Panc1 (cell line): ENCODE measurements at places on chromosomes 5 and 9.

DNA sequence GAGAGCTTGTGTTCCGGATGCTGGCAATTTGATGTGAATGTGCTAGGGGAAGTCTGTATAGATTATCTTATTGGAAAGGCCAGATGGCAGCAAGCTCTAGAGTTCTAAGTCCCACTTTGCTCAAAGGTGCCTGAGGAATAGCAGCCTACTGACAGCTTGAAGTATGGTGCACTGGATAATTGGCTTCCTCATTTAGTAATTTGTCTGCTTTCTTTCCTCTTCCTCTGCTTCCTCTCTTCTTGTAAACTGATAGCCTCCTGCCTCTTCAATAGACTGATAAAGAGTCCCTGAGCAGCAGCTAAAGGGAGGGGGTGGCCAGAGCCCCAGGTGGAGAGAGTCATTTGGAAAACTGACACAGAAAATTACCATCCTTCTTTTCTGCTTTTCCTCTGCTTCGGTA, 177.3 kb downstream of the FGF1 start:
- DNase-seq = no peak

GRCh38 chr5:39235648-39236047, 16.3 kb upstream of the FYB1 start:
- no peak for DNase-seq

DNA sequence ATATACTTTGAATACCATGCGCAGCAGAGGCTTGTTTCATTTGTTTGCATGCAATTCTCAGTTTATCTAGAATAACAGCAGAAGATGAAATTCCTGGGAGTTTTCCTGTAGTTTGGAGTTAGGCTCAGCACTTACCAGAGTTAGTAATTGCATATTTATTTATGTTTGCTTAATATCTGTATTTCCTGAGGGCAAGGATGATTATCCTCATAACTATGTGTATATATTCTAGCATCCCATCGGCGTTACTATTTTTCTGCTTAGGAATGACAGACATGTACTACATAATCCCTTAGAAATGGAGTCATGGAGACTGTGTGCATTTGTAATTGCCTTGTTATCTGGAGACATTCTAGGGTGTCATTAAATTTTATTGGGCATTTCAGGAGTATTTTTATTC, 1184.8 kb downstream of the DTWD2 start:
- DNase-seq = no peak

- DNase-seq = no peak
These were observed 1774.7 kb upstream of the ACO1 start for GRCh38 chr9:30609713-30610112.

- no peak for DNase-seq
These were observed 4.3 kb upstream of the RMND5B start for GRCh38 chr5:178126556-178126955.

- no peak for DNase-seq
These were observed 40.6 kb downstream of the WWC1 start for GRCh38 chr5:168332042-168332441.

- DNase-seq = peak; percentile 48
These were observed 4.0 kb upstream of the NIPSNAP3A start for GRCh38 chr9:104743376-104743985.

GRCh38 chr5:75023368-75024159, 28.8 kb downstream of the GCNT4 start:
- no peak for DNase-seq

GRCh38 chr9:93815135-93815534, 140.0 kb downstream of the BARX1 start:
- no peak for DNase-seq

DNA sequence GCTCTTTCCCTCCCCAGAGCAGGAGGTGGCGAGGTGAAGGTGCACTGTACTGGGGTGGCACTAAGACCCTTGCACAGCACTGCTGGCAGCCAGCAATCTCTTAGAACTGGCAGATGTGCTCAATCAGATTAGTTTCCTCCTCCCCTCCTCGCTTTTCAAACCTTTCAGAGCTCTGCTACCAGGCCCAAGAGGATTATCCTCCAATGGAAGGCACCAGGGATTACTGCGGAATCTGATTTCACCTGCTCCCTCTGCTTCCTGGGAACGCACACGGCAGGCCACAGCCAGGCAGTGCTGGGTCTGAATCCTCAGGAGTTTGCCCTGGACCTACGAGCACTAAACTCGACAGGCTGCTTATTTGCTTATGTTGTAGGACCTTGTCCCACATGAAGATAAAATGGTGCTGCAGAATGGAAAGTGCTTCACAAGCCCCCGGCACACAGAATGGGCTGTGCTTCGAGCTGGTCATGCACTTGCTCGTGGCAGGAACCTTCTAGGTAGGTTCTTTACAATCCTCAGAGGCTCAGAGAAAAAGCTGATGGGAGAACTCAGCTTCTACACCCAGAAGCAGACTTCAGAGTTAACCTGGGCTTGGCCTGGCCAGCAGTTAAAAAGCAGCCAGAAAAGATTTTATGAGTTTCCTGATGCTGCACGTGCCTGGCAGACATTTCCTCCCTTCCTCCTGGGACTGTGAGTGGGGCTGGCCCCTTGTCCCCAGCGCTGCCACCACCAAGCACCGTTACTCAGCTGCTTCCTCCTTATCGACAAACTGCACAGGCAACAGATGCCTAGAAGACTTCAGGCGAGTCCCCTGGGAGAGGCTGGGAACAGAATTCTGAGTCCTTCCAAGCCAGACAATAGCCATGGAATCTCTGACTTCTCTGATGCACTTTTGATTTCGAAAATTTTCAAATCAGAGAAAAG, 33.1 kb downstream of the FABP6 start:
- no peak for DNase-seq

DNA sequence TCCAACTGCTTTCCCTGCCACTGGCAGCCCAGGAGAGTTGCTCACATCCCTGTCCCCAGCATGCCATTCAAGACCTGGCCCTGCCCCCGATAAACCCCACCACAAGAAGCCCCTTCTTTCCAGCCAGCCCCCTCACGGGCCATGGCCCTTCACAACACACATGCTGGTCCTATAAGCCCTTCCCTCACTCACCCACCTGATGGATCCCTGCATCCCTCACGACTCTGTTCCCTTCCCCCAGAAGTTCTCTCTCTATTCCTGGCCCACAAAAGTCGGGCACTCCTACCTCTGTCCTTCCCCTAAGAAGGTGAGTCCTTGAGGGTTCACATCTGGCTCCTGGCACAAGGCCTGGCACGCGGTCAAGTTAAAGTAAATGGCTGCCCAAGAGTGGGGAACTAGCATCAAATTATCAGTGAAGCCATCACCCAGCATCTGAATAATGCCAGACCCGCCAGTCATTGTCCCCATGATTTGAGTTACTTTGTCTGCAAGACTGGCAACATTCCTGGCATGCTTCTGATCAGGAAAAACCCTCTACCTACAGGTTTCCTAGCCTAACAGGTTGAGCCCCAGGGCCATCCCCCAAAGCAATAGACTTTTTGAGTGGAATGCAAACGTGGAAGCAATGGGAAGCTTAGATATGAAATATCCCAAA, 65.9 kb downstream of the CRB2 start:
- DNase-seq = no peak

DNA sequence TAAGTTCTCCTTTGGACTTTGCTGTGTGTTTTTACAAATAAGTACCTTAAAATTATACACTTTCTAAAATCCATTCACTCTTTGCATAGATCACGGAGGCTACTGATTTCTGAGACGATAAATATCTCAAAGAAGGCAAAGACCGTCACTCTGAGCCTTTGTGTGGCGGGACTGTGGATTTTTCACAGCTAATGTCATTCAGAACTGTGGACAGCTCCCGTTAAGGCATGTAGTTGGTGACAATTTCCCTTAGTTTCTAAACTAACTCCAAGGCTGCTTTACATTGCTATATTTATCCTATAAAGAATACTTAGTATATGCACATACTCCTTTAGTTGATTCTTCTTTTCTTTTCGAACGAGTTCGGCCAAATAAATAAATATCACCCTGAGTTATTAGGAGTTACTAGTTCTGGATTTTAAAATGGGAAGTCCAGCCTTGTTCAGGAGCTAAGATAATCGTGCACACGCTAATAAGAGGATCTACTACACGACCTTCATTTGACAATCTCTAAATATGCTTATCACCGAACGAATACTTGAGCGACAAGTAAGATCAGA, 1.8 kb downstream of the HCN1 start:
- DNase-seq = no peak

DNA sequence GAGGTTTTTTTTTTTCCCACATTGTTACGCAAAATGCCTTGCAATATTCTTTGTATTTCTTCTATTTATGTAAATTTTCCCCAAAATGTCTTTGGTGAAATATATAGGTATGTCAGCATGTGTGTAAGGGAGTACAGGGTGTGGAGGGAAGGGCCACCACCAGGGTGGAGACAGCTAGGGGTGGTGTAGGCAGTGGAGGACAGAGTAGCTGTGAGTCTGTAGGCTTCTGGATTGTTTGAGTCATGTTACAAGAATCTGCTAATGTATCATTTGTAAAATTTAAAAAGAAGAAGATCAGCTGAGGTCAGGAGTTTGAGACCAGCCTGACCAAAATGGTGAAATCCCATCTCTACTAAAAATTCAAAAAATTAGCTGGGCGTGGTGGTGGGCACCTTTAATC, 175.5 kb downstream of the NXNL2 start:
- DNase-seq = no peak

GRCh38 chr9:135990468-135991429, 29.6 kb upstream of the UBAC1 start:
- DNase-seq = no peak

- no peak for DNase-seq
These were observed 68.8 kb downstream of the TLR4 start for GRCh38 chr9:117772960-117773359.

DNA sequence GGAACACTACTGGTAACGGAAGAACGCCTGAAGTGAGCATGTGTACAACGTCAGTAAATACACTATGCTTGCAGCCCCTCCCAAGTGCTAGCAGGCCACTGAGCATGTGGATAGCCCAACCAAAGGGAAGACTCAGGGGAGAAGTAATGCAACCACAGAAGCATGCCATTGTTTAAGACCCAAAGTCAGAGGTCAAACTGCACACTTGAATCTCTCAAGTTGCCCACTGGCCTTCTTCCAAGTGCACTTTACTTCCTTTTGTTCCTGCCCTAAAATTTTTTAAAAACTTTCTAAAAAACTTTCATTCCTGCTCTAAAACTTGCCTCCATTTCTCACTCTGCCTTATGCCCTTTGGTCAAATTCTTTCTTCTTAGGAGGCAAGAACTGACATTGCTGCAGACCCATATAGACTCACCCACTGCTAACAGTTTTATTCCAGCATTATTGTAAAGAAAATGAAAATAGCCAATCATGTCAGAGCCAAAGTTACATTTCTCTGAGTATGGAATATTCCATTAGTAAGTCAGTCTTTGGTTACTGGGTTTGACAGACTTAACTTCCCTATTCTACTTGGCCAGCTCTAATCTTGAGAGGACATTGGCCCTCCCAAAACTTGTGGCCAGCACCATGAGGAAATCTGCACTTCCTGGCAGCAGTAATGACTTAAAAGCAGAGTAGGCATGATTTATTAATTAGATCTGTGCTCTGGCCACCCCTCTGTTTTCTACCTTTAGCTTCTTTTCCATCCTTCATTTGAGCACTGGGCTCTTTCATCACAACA, 76.9 kb downstream of the TSSK1B start:
- DNase-seq = no peak

DNA sequence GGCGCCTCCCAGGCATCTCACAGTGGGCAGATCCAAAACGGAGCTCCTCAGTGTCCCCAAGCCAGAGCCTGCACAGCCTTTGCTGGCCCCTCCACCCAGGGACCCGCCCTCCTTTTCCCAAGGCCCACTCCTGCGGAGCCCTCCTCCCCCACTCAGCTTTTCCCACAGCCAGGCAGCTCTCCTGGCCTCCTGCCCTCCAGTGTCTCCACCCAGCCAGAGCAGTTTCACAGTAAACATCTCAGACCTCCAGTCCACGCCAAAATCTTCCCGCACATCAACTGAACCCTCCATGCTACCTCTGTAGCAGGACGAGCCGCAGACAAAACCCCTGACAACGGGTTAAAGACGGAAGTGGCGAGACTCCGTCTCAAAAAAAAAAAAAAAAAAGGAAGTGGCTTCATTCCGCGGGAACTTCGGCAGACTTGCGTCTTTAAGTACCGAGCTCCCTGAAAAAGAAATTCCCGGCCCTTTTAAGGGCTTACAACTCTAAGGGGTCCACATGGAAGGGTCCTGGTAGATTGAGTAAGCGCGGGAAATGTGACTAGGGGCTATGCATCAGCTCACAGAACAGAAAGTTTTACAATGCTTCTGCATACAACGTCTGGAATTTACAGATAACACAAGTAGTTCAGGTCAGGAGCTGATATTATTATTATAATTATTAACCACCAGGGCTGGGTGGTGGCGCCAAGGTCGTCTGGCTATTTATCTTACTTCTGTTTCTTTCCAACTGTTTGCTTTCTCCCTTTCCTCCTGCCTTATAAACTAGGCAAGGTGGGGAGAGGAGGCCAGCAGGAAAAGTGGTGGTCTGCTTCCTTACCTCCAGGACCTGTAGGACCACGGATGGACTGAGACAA, 11.4 kb upstream of the GRIN1 start:
- DNase-seq = no peak
